H4 (cell line): ENCODE measurements at places on chromosomes 7 and 10. TPM values are rescaled to one million over a fixed set of nuclear protein-coding genes. Genes with fewer than 3 reads are reported as not detected.

BAMBI gene
- 51.3 and 58.9 TPM in 2 replicates for total RNA-seq

- DNase-seq, result no peak
Observed at GRCh38 chr10:100347568-100348195, 649 bp downstream of the SCD start.

DNA sequence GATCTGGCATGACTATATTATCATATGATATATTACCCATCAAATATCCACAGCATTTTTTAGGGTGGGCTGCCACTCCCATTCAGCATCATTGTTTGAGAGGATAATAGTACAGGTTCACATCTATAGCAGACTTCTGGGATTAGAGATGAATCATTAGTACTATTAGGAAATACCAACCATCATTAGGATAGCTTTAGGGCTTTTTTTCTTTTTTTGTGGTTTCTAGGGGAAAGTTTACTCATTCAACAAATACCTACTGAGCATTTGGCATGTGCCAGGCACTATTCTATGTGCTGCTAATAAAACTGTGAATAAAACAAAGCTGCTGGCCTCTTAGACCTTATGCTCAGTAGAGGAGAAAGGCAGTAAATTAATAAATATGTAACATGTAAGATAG lies 40.6 kb downstream of the NHLRC2 start:
- no peak for DNase-seq

PRTFDC1 gene
- 18.3 and 22.8 TPM in 2 replicates for total RNA-seq

- no peak for DNase-seq
Observed at GRCh38 chr7:156009569-156009968, 197.3 kb upstream of the SHH start.

ATP6V0A4 gene
- total RNA-seq, result 0.17 and 0.39 TPM in 2 replicates

THSD7A gene
- 0.27 and 0.41 TPM in 2 replicates for total RNA-seq
